ENCODE measurements at places on chromosomes 12 and 14. TPM values are rescaled to one million over a fixed set of nuclear protein-coding genes. Genes with fewer than 3 reads are reported as not detected.

OR4K15 gene
- total RNA-seq = not detected

C1S gene
- 2.4 TPM for total RNA-seq

HHIPL1 gene
- total RNA-seq = not detected

ERC1 gene
- total RNA-seq = 33.6 TPM

CKB gene
- total RNA-seq = 13.7 TPM

RNU4-1 gene
- total RNA-seq = 2,369 TPM

IRF9 gene
- 130 TPM for total RNA-seq

PYGL gene
- total RNA-seq = 0.17 TPM

P3H3 gene
- total RNA-seq = 3.5 TPM

OTOGL gene
- 0.21 TPM for total RNA-seq

MAP3K9 gene
- 3.5 TPM for total RNA-seq

KRT83 gene
- total RNA-seq = not detected

KRT72 gene
- total RNA-seq = not detected

BCAT1 gene
- total RNA-seq = 37.3 TPM

AQP6 gene
- not detected for total RNA-seq

RD3L gene
- total RNA-seq = not detected

POLE2 gene
- 46.9 TPM for total RNA-seq

PARP11 gene
- total RNA-seq = 13.9 TPM

AMIGO2 gene
- 11.6 TPM for total RNA-seq

GMPR2 gene
- 41.4 TPM for total RNA-seq

CSAD gene
- 21.7 TPM for total RNA-seq

PLA2G1B gene
- not detected for total RNA-seq

ACOT4 gene
- 1.1 TPM for total RNA-seq

TMTC2 gene
- 3.0 TPM for total RNA-seq

ZFYVE26 gene
- 15.2 TPM for total RNA-seq

FAM234B gene
- total RNA-seq = 6.6 TPM

ART4 gene
- not detected for total RNA-seq

P2RX2 gene
- total RNA-seq = not detected

SIX1 gene
- 0.39 TPM for total RNA-seq

CLEC4D gene
- not detected for total RNA-seq

AICDA gene
- total RNA-seq = not detected

GALNT16 gene
- total RNA-seq = 0.02 TPM

SERPINA6 gene
- total RNA-seq = not detected

TPPP2 gene
- not detected for total RNA-seq

TMEM119 gene
- 0.12 TPM for total RNA-seq

VTI1B gene
- 77.8 TPM for total RNA-seq

ACYP1 gene
- 43.0 TPM for total RNA-seq

PAPLN gene
- 0.39 TPM for total RNA-seq

SIX4 gene
- total RNA-seq = 1.1 TPM

TMEM132C gene
- not detected for total RNA-seq

ADSS1 gene
- total RNA-seq = 1.2 TPM

SMCO2 gene
- total RNA-seq = 1.8 TPM

ADAM21 gene
- total RNA-seq = not detected

TAC3 gene
- not detected for total RNA-seq

VSIG10 gene
- 16.0 TPM for total RNA-seq

PABPN1 gene
- total RNA-seq = 252 TPM

Data from activated T-helper 1 cell treated with anti-CD3 and anti-CD28 coated beads, Interleukin-12 subunit alpha, Interleukin-12 subunit beta, Interleukin-2, Interleukin-4 antibody, amounts not matched to agents 30 ng/mL and 10 ng/mL and 1 ng/mL, durations not matched to agents 14 hours and 24 hours and 36 hours (primary cell).